ENCODE measurements at places on chromosomes 3 and 15.
A peak's percentile ranks its signal among the peaks of the same experiment; 100 is the strongest.

GRCh38 chr15:58147171-58147611, 9.0 kb downstream of the AQP9 start:
- no peak for DNase-seq

DNA sequence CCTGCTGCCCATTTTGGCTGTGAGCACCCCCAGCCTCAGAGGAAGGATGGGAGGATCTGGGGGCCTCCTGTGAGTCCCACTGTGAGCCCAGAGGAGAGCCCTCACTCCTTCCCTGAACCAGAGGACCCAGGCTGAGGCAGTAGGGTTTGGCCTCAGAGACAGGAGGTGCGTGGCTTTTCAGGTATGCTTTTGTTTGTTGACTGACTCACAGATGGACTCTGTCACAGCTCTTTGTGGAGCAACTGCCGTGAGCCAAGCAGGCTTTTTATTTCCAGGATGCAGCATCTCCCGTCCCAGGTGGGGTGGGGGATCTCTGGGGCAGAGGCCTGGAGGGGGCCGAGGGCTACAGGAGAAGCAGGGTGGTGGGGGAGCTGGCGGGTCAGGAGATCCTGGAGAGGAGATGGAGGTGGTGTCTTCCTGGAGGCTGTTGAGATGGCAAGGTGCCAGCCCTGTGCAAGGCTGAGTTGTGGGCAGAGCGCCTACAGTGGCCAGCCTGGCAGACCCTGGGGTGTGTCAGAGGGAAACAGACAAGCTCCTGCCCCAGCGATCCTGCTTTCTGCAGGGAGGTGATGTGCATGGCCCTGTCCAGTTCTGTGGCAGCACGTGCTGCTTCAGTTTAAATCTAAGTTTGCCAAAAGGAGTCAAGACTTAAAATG, 24.0 kb downstream of the PLXNA1 start:
- DNase-seq = no peak

GRCh38 chr3:177481329-177481728, 284.0 kb upstream of the TBL1XR1 start:
- DNase-seq = no peak

- DNase-seq = no peak
These were observed 36.8 kb downstream of the TRANK1 start for GRCh38 chr3:36907911-36908646.

GRCh38 chr3:52056521-52056967, at the start of gene DUSP7:
Gene DUSP7 (minus strand): TSS chr3:52056571. CDS start chr3:52056366, 205 bp downstream.
- peak; percentile 43 for DNase-seq

- DNase-seq = no peak
These were observed 52.6 kb upstream of the RAB6B start for GRCh38 chr3:133948131-133948810.

DNA sequence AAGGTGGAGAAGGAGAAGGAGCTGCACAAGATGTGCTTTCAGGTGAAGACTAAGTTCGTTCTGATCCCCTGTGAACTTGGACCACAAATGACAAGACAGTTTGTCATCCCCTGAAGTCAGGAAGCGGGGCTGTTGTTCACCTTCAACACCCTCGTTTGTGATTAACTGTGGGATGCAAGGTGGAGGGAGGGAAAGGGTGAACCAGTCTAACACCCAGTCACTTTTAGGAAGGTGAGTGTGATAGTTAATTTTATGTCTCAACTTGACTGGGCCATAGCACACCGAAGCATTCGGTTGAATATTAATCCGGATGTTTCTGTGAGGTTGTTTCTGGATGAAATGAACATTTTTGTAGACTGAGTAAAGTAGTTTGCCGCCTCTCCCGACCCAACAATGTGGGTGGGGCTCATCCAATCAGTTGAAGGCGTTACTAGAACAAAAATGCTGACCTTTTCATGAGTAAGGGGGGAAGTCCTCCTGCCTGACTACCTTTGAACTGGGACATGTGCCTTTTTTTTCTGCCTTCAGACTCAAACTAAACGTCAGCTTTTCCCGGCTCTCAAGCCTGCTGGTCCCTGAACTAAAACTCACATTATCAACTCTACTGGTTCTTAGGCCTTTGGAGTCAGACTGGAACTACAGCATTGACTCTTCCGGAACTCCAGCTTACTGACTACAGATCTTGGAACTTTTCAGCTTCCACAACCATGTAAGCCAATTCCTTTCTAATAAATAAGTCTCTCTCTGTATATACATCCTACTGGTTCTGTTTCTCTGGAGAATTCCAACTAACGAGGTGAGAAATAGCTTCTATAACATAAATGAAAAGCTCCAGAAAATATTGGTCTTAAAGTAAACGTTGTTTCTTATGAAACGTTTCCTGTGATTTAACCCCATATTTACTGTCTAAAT, 264.0 kb upstream of the SLITRK3 start:
- DNase-seq = no peak

GRCh38 chr15:89320200-89320599, 14.4 kb downstream of the POLG start:
- no peak for DNase-seq

GRCh38 chr3:194320744-194321243, 30.3 kb downstream of the CPN2 start:
- DNase-seq = no peak

DNA sequence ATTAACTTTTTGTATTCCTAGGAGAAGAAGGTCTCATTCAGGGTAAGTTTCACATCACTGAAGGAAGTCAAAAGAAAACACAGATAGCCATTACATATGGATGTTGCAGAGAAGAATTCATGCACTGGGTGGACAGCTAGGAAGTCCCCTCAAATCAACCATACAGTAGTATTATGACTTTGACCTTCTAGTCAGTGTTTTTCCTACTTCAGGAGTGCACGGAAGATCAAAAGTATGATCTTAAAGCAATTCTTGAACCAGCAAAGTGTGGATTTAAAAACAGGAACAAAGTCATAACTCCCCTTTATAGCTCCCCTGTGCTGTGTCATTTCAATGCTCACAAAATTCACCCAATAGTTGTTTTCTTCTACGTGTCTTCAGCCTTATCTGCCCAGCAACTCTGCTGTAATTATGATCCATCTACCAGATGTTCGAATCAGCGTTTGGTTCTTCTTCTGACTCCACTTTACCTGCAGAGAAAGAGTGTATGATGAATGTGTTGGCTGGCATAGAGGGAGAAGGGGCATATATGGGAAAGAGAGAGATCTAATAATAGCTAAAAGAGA, 118.1 kb upstream of the MEIS2 start:
- no peak for DNase-seq

DNA sequence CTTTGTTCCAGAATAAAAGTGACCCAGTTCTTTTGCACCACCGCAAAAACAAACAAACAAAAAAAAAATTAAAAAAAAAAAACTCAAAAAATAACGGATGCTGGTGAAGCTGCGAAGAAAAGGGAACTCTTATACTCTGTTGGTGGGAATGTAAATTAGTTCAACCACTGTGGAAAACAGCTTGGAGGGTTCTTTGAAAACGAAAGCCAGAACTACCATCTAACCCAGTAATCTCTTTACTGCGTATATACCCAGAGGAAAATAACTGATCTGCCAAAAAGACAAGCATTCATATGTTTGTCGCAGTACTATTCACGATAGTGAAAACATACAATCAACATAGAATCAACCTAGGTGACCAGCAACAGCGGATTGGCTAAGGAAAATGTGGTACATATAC, 298.9 kb upstream of the CBLB start:
- DNase-seq = no peak

DNA sequence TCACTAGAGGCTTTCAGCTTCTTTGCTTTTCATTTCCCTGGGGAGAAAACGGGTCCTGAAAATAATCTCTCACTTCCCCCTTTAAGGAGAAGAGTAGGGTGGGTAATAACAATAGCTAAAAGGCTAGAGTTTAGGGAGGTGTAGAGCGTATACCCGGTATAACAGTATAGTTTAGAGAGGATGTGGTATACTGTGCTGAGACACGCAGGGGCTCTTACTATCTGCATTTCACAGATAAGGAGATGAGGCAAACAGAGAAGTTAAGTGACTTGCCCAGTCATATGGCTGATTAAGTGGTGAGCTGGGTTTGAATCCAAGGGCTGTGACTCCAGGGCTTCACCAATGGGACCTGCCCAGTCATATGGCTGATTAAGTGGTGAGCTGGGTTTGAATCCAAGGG, 15.0 kb upstream of the KCNMB3 start:
- no peak for DNase-seq

- no peak for DNase-seq
These were observed 208.9 kb upstream of the ST8SIA2 start for GRCh38 chr15:92184679-92185230.

- no peak for DNase-seq
These were observed 887 bp downstream of the OXTR start for GRCh38 chr3:8768364-8769087.

GRCh38 chr3:154243353-154243752, 80.9 kb downstream of the DHX36 start:
- no peak for DNase-seq

- DNase-seq = no peak
These were observed 770.9 kb downstream of the TBL1XR1 start for GRCh38 chr3:176426371-176426770.

DNA sequence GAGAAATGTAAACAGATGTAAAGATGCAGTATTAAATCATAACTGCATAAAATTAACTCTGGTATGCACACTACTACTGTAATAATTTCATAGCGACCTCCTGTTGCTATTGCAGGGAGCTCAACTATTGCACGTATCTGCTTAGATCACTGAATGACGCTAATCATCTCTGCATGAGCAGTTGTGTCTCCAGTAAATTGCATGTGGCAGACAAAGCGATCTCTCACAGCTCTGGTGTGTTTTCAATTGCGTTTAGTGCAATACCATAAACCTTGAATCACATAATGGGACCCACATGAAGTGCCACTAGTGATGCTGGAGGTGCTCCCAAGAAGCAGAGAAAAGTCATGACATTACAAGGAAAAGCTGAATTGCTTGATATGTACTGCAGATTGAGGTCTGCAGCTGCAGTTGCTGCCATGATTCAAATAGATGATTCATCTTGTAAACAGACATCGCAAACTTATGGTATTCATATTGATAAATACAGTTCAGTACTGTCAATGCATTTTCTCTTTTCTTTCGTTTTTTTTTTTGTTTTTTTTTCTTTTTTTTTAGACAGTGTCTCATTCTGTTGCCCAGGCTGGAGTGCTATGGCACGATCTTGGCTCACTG, 30.2 kb upstream of the LCTL start:
- no peak for DNase-seq

DNA sequence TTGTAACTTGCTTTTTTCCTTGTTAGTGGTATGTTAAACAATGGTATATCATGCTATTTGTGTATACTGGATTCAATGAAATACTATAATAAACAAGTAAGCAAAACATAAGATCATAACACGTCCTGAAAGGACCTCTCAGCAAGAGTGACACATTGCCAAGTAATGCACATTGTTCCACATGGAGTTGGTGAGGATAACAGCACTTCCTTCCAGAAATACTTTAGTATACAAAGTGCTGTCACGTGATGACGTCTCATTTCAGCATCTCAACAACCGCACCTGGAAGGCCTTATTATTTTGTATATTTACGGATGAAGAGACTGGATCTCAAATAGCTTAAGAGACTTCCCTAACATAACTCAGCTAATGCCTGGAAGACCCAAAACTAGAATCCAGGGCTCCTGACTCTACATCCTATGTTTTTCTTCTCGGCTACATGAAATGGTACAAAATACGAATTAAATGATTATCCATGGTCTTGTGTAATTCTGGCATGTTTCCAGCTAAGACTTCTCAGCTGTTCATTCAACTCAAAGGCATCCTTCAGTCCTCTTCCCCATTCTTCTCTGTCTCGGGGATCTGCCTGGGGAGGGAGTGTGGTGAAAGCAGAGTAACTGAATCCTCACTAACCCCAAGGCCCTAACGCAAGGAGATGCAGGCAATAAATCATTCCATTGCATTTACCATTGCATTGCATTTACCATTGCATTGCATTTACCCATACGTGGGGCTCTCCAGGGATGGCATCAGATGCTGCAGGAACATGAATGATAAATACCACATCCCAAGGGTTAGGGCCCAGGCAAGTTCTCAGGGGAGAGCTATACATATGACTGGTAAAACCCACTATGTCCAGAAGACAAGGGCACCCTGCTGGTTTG, 79.2 kb downstream of the LIPC start:
- no peak for DNase-seq

DNA sequence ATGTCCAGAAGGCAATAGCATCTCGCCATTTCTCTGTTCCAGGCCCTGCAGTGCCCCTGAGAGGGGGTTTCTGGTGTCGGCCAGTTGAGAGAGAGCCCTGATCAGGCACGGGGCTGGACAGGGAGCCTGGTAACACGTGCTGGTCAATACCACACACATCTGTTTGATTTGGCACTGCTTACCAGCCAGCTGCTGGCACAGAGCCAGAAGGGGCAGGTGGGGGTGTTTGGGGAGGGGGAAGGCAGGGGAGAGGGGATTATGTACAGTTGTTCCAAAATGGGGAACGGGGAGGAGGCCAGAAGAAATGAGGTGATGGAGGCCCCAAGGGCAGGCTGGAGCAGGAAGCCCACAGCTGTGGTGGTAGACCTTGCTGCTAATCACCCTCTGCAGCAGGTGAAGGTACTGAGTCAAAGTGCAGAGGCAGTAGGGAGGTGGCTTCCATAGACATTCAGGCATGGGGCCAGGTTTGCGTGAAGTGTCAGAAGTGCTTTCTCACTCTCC, 153.5 kb upstream of the LPP start:
- no peak for DNase-seq

DNA sequence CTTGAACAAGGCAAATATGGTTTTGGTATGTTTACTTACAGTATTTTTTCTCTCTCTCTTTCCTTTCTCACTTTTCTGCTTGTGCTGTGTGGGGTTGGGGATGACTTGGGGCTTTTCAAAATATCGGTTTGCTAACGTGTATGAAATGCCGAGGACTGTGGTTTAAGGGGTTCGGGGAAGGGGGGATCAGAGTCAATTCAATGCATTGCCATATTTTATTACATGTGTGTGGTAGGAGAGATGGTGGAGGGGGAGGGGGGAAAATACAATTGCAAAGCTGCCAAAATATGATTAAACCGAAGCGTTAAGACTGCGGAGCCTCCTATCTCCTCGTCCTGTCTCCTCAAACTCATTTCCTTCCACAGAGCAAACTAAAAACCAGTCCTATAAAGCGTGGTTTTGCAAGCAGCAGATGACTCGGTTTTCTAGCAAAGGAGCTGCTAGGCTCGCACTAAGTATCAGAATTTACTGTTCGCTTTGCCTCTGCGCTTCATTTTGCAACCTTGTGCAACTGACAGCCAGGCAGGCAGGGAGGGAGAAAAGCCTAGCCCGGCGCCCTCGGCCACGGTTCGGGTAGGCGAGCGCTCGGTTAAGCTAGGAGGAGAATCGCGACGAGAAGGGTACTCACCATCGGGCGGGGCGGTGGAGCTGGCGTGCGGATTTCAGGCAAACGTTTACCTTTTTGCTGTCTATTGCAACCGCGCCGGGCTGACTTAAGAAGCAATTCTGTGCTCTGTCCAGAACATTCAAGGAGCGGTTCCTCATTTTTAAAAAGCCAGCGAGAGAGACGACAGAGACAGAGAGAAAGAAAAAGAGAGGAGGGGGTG, 4.0 kb upstream of the NR2F2 start:
- DNase-seq = no peak

DNA sequence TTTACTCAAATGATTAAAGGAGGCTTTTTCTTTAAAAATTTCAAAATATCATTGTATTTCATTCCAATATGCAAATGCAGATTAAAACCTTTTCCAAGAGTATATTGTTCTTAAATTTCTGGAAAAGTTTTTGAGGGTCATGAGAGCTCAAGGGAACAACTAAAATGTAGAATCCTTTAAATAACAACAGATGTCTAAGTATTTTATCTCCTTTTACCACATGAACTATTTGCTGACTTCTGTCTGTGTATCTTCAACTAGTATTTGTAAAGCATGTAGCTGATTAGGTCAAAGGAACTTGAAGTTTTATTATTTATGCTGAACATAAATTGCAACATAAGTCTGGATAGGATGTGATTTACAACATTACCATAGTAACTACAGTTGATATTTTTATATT, 402.6 kb downstream of the CNTN6 start:
- DNase-seq = no peak

All from NCI-H187 (cell line).